Right atrium auricular region (tissue), 2 donors: ENCODE measurements at places on chromosomes 4 and X.
A peak's percentile ranks its signal among the peaks of the same experiment; 100 is the strongest.

DNA sequence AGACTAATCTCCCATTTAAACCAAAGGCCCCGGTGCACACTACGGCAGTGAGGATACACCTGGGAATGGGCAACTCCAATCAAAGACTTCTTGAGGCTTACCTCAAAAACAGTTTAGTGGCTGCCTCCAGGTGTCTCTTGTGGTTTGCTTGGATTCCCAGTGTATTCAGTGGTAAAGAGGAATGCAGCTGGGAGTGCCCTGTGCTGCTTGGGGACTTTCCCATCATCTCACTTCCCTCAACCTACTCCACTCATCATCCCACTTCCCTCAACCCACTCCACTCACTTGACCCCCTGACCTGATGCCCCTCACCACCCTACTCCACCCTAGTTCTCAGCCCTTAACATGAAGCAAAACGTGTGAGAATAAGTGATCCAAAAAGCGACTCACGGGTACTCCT is 177.3 kb upstream of the ETNPPL start:
- no peak for DNase-seq

- no peak for DNase-seq
Measured at GRCh38 chr4:105710012-105710600, 1.5 kb downstream of the GSTCD start.

GRCh38 chrX:19673375-19674040 is 158.2 kb upstream of the MAP3K15 start:
- peak; percentile 80 for DNase-seq

- no peak for DNase-seq
Measured at GRCh38 chr4:124199755-124200154, 512.8 kb downstream of the ANKRD50 start.

GRCh38 chrX:117973110-117973807 is 143.4 kb downstream of the KLHL13 start:
- DNase-seq: no peak

GRCh38 chr4:142226014-142226413 is 589.6 kb downstream of the IL15 start:
- DNase-seq: no peak

- DNase-seq: no peak
Measured at GRCh38 chrX:150833454-150834056, 64.9 kb downstream of the CD99L2 start.

DNA sequence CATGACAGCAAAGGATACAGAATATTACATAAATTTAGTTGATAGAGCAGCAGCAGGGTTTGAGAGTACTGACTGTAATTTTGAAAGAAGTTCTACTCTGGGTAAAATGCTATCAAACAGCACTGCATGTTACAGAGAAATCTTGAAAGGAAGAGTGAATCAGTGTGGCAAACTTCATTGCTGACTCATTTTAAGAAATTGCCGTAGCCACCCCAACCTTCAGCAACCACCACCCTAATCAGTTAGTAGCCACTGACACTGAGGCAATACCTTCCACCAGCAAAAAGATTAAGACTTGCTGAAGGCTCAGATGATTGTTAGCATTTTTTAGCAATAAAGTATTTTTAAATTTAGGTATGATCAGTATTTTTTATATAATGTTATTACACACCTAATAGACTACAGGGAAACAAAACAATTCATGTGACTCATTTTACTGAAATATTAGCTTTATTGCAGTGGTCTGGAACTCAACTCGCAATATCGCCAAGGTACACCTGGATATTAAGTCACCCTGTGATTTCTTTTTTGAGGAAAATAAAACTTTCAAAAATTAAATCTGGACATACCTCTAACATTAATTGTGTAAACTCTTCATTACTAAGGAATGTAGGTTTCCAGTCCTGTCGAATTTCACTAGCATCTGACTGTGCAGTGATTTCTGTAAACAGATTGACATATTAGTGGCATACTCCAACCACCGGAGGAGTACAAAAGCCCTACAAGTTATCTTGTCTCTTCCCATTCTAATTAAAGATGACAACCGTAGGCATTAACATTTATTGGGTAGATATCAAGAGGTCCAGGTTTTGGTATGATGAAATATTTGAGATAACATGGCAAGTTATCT is 71.1 kb downstream of the CLOCK start:
- no peak for DNase-seq

DNA sequence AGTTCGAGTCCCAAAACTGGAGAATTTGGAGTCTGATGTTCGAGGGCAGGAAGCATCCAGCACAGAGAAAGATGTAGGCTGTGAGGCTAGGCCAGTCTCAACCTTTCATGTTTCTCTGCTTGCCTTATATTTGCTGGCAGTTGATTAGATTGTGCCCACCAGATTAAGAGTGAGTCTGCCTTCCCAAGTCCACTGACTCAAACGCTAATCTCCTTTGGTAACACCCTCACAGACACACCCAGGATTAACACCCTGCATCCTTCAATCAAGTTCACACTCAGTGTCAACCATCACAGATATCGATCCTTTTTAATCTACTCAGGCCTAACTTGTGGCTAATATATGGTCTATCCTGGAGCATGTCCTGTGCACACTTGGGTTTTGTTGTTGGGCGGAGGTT is 18.0 kb upstream of the MAEA start:
- DNase-seq: no peak

- no peak for DNase-seq
Measured at GRCh38 chr4:37441231-37442061, 196.9 kb downstream of the NWD2 start.

- DNase-seq: no peak
Measured at GRCh38 chr4:26912069-26912468, 51.4 kb downstream of the STIM2 start.

DNA sequence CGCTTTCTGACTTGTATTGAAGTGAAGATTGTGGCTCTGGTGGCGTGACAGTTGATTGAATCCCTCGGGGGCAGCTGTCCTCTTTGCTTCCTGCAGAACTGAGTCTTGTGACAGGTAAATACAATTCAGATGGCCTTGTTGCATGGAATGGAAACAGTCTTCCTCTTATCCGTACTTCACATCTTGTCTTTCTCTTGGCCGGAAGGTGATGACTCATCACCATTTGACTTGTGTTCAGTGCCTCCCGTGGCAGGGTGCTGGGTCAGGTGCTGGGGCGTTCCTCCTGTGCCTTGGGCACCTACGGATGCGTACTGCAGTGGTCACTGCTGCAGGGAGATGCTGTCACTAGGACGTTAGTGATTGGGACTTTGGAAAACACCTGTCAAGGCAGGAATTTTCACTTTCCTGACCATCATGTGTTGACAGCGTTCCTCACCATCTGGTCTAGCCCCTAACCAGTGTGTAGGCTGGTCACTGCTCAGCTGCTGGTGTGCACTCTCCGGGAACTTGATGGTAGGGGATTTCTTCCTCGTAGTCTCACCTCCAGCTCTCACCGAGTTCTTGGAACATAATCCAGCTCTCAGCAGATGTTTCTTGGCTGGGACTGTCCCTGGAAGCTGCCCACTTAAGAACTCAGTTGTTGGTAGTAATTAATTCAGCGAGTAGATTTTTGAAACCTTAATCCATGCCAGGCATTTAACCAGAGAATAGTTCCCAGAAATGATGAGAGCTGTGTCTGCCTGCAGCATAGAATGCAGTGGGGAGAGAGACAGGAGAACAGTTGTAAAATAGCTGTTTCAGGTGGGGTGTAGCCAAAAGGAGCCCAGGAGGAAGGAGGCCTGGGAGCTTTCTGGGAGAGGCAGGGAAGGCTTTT is 7.2 kb downstream of the TBC1D14 start:
- DNase-seq: no peak

DNA sequence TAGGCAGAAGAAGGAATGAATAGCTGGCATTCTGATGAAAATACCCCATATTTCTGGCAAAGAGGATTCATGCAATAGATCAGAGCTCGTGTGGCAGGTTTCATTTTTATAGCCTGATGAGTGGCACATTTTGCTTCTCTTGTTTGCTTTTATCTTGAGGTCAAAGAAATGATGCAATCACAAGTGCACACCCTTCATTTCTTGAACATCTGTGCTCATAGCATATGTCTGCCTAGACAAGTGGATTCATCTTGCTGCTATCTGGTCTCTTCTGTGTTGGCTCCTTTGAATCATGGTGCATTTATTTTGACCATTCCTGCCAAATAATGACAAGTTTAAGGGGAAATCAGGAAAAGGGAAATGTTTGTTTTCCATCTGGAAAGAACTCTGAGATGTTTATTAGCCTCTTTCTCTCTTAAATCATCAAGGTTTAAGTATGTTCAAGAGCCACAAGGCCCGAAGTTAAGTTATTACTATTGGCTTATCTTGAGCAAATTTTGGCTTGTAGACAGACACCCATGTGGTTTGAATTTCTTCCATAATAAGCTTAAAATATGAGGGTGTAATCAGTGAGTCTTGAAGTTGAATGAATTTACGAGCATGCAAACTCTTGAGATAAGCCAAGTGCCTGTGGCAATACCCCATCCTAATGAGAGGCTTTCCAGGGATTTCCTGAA is 59.3 kb upstream of the HS3ST1 start:
- no peak for DNase-seq

DNA sequence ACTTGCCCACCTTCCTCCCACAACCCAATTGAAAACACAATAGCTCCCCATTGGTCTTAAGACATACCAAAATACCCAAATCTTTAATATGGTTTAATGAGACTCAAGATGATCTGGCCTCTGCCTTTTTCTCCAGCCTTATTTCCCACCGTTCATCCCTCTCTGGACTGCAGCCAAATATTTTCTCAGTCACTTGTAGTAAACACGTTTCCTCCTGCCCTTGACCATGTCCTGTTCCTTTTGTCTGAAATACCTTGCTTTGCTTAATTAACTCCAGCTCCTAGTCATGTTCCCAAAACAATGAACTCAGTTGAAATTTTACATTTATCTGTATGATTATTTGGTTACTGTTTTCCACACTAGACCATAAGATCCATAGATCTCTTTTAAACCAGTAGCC is 8.4 kb upstream of the NUP54 start:
- DNase-seq: no peak

GRCh38 chr4:16443504-16444088 is 217.3 kb upstream of the TAPT1 start:
- DNase-seq: no peak

DNA sequence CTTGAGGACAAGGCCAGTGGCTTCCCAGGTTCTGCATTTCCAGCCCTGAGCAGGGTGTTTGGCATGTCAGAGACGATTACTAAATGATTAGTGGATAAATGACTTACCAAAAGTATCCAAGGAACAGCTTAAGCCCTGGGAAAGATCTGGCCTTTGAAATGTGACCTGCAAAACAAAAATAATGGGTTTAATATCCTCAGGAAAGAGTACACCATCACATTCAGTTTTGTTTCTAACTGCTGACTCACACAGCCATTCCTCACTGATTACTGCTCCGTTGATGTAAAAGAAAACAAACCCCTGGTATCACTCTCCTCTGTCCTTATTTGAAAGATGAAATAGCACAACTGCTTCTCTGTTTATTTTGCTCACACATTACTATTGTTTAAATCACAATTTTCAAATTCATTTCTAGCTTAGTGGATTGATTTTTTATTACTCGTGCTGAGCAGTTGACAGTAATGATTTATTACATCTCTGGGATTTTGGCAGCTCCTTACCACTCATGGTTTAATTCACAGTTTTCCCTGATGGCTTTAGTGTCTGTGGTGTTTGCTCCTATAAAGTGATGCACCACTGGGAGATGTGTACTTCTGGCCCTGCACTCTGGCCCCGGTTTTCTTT is 117.0 kb downstream of the CBLL2 start:
- no peak for DNase-seq

DNA sequence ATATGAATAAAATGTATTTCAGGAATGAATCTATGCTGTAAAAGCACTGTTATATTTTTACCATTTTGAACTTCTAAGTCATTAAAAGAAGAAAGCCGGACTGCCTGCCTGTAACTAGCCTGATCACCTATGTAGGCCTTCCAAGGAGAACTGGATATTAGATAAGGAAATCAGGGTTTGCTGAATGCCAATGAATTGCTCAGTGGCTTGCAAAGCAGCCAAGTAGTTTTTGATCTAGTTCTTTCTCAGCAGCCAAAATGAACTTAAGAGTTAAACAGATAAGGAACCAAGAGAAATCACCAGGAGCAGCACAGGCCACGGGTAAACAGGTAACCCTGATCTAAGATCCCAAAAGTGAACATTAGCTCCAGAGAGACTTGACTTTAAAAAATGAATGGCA is 3.3 kb downstream of the ANXA5 start:
- DNase-seq: no peak

GRCh38 chr4:10385994-10386394 is 71.2 kb downstream of the ZNF518B start:
- no peak for DNase-seq

- peak; percentile 88 for DNase-seq
Measured at GRCh38 chr4:38179690-38180377, 219.6 kb downstream of the PTTG2 start.

DNA sequence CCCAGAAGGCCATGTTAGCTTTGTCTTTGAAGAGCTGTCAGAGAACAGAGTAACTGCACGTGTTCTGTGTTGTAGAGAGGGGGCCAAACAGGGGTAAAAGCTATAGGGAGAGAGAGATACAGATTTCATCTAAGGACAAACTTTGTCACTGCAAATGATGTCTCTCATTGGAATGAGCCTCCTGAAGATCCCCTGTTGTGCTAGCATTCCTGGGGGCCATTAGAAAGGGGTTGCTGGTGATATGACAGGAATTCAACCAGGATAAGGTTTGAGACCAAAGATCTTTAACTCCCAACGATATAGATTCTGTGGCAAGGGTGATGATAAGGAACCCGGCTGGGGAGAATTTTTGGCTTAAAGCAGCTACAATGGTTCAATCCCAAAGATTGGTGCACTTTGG is 16.8 kb downstream of the MID1 start:
- DNase-seq: no peak

- DNase-seq: no peak
Measured at GRCh38 chr4:155879767-155880166, 13.7 kb upstream of the ASIC5 start.
